ENCODE measurements at places on chromosomes 4 and X.

DNA sequence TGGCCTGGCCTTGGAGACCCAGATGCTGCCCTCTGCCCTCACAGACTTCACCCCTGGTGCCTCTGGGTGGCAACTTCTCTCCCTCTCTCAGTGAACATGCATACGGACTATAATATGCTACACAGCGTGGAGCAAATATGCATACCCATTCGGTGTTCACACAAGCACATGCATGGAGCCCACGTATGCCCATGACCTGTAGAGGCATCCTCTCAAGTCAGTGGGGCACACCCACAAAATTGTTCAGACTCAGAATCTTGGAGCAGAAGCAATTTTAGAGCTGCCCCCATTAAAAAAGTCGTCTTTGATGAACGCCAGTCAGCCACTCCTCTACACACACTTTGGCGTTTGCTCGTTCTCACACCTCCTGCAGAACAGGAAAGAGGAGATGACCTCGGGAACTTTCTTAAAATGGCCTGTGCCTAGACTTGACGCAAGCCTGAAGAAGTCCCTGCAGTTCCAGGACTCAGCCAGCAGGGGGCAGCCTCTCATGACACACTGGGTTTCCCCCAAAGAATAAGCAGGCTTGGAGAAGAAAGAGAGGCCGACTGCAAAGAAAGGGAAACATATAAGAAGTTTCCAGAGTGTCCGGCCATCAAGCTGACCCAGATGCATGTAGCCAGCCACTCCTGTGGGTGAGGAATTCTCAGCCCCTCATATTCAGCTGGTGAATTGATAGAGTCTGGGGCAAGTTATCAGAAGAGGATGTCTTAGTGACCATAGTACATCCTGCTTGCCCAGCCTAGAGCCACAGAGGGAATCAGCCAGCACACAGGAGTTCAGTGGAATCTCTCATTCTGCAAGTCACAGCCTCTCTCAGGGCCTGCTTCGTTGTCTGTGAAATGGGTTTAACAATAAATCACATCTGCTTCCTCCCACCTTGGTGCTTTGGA, 17.3 kb downstream of the APLN start:
- DNase-seq = peak; percentile 79

DNA sequence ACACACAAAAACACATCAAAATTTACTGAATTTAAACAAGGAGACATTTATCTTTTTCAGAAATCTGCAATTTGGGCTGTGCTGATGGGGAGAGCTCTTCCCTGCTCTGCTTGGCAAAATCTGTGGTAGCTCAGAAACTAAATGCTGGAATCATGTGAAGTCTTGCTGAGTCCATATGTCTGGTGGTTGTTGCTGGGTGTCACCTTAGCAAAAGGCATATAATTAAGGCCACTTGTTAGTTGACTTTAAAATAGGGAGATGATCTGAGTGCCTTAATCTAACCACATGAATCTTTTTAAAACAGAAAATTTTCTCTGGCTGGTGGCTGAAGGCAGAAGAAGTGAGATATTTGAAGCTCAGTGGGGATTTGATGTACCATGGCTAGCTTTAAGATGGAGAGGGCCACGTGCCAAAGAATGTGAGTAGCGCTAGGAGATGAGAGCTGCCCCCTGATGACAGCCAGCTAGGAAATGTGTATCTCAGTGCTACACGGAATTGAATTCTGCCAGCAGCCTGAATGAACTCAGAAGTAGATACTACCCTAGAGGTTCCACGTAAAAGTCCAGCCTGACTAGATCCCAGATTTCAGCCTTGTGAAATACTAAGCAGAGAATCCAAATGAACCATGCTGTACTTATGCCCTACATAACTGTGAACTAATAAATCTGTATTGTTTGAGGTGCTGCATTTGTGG, 7.6 kb upstream of the GUF1 start:
- DNase-seq = no peak

GRCh38 chr4:121255986-121256750, 92.0 kb upstream of the TNIP3 start:
- no peak for DNase-seq

- DNase-seq = no peak
Measured at GRCh38 chr4:6767748-6768538, 14.6 kb upstream of the KIAA0232 start.

DNA sequence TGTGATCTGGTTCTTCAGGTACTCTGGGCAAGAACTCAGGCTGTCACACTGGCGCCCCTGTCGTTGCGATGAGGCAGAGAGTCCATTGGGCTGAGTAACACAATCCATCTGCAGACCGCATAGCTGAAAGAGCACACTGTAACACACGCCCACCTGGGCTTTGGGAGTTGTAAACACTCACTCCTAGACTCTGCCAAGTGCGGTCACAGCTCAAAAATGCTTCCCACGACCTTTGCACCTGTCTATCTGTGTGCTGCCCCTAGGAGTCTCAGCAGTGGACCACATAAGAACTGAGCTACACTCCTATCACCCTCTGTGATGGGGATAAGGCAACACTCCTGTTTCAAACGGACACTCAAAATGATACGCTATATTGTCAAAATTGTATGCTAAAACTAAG, 2028.3 kb downstream of the PCDH7 start:
- DNase-seq = no peak

- no peak for DNase-seq
Measured at GRCh38 chr4:118751629-118752323, 66.6 kb downstream of the METTL14 start.

DNA sequence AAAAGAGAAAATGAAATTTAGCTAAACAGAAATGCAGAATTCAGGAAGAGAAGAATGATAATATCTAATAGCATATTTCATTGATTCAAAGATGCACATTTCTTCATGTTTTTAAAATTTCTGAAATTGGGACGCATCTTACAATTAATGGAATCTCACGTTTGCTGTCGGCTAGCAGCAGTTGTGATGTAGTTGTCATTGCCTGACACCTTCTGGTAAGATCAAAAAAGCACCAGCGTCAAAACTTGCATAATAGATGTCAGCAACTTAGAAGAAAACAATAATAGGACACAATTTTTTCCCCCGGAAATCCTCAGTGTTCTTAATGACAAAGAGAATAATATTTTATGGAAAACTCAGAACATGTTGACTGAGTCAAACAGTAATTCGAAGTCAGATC, 29.8 kb upstream of the SLC7A3 start:
- DNase-seq = no peak

DNA sequence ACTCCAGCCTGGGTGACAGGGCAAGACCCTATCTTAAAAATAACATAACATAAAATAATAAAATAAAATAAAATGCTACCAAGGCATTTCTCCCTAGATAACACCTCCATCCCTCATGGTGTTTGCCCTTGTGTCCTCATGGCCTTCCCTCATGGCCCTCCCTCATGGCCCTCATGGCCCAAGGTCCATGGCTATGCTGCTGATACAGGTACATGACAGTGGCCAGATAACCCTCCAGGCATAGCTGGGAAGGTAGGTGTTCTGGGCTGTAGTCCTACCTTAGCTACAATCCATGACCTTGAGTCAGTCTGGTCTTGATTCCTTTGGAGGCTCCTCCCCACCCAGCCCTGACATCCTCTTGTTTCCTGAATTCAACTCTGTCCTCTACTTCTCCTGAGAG, 75.2 kb downstream of the PJA1 start:
- no peak for DNase-seq

DNA sequence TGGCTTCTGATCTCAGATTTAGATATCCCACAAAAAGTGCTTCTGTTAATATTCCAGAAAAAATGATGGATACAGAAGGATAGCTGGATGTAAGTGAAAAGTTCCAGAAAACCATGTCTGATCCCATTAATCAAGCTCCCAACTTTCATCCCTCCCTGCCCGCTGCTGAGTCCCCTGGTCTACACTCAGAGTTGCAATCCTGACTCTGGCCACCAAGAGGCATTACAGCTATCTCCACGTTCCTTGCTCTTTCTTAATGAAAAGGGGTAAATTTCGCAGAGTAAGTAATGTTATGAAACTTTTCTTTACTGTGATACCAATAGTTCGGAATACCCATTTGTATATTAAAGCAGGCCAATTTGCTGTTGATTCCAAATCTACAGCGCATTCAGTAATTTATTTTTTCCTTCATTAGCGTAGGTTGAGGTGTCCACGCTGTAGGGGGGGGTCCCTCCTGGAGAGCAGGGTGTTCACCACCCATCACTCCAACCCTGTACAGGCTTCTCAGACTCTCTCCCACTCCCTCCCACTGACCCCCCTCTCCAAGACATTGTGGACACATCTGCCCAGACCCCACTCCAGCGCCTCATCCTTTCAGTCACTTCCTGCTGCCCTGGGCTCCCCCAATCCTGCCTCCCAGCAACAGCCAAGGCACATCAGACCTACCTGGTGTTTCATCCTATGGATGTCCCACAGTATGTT, 55.1 kb downstream of the RAB40A start:
- DNase-seq = no peak

DNA sequence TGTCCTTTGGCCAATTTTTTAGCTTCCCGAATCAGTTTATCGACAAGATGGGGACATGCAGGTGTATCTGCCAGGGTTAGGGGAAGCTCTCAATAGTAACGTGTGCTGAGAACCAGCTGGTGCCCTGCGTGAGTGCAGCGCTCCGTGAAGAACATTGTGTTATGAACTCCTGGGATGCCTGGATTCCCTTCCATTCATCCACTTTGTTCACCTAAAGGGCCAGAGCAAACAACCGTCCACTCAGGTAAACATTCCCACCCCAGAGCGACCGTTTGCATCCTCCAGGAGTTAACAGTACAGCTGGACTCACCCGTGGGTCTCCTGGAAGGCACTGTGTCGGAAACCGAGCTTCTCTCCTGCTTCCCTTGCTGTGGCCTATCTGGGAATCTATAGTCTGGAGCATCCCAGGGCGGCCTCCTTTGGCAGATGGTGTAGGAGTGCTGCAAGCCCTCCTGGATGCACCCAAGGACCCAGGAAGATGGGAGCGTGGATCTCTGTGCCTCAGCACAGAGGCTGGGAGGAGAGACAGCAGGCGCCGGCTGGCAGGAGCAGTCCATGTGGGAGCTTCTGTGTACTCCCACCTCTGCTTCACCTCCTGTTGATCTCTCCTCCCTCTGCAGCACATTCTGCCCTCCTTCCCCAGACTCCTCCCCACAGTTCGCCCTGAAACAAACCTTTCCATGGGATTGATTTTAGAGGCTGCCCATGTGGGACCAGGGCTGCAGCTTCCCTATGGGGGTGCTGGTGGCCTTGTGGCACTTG, 62.7 kb downstream of the SHROOM2 start:
- DNase-seq = no peak

Data from left forelimb (tissue), 1 donor.